ENCODE measurements at places on chromosomes 13 and 19.

- no peak for DNase-seq
Observed at GRCh38 chr19:55115446-55116065, 1.9 kb downstream of the PPP1R12C start.

DNA sequence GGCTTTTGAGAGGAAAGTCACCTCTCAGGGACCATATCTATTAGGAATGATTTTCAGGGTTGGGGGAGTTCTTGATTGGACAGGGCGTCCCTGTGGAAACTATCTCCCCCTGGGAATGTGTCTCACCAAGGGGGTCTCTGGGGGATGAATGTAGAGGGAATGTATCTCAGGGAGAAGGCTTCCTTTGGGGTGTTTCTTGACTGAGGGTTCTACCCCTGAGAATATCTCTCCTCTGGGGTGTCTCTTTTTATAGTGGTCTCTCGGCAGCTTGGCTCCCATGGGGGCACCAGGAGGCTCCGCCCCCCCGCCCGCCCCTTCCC, 1.0 kb downstream of the RTBDN start:
- no peak for DNase-seq

- no peak for DNase-seq
Observed at GRCh38 chr19:20926796-20927195, 3.7 kb downstream of the ZNF85 start.

- DNase-seq: no peak
Observed at GRCh38 chr13:70407486-70407885, 299.2 kb upstream of the KLHL1 start.

DNA sequence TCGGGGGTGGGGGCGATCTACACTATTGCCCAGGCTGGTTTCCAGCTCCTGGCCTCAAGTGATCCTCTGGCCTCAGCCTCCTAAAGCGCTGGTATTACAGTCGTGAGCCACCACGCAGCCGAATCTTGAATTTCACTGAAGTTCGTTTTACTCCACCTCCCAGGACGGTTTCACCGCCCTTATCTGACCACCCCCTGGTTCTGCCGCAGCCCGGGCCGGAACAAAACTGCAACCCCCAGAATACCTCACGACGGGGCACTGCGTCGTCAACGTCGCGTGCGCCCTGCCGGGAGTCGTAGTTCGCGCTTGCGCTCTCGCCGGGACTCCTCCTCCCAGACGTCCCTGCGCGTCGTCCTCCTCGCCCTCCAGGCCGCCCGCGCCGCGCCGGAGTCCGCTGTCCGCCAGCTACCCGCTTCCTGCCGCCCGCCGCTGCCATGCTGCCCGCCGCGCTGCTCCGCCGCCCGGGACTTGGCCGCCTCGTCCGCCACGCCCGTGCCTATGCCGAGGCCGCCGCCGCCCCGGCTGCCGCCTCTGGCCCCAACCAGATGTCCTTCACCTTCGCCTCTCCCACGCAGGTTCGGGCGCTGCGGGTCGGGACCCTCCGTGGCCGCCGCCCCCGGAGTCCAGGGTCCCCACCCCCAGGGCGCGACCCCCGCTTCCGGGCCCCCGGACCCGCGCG, at the start of gene ATP5F1D:
Gene ATP5F1D, plus strand, starts transcription at position 335 of the 679 bp plus-strand sequence. Its CDS starts 100 bp downstream, at position 435.
- DNase-seq: peak; percentile 80

DNA sequence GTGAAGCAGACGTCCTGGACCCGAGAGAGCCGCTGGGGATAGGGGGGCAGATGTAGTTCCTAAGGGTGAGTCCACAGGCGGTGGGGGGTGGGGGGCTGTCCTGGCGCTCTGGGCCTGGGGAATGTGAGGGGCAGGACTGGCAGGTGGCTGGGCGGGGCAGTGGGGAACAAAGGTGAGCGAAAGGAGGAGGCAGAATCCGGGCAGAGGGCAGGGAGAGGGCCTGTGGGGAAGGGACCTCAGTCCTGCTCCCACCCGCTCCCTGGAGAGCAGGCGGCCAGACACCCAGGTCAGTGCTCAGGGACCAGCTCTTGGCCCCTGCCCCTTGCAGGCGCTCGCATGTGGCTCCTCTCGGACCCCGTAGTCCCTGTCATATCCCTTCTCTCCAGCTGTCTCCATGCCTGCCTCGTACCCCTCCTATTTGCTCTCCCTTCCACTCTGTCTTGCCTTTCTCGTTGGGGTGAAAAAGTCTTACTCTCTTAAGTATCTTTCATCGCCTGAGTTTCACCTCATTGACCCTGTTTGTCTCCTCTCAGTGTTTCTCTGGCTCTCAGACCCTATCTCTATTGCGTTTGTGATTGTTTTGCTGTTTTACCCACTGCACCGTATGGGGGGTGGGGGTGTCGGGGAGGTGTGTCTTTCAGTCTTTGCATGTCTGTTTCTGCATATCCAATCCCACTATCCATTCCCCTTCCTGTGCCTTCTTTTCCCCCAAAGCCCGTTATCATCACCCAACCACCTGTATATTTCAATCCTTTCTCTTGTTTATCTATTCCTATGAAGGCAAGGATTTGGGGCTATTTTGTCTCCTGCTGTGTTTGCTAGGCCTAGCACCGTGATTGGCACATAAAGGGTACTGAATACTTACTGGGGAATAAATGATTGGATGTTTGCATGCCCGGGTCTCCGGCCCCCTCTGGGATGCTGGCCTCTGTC, 5.8 kb downstream of the SPHK2 start:
- DNase-seq: no peak

DNA sequence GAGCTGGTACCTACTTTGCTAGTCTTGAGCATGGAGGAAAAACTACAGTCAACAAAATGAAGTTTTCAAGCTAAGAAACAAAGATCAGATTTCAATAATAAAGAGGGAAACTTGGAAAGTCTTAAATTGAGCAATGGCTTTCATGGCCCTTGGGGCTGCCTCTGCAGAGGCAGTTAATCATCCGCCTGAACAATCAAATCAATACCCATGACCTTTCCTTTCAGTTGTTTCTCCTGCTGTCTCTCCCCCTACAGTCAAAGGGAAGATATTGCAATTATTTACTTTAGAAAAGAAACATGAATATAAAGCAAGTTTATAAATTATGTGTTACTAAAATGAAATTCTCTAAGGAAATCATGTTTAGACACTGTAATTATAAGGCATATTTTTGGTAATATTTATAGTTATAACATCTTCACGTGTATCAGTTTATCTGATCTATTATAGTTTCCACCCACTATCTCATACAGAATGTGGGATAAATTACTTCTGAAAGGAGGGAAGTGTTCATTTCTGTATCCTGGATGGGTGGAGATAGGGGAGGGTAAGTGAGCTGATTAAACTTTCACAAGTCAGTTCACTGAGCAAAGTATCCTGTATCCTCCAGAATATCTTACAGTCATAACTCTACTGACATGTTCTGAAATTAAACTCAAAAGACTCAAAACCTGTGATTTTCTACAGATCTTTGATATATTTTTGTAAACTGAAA, 72.4 kb upstream of the TSC22D1 start:
- no peak for DNase-seq
